Left renal cortex interstitium (tissue), 4 donors: ENCODE measurements at places on chromosomes 6 and 20.

- no peak for DNase-seq
These were observed 182.8 kb downstream of the PTPRK start for GRCh38 chr6:128337619-128338018.

DNA sequence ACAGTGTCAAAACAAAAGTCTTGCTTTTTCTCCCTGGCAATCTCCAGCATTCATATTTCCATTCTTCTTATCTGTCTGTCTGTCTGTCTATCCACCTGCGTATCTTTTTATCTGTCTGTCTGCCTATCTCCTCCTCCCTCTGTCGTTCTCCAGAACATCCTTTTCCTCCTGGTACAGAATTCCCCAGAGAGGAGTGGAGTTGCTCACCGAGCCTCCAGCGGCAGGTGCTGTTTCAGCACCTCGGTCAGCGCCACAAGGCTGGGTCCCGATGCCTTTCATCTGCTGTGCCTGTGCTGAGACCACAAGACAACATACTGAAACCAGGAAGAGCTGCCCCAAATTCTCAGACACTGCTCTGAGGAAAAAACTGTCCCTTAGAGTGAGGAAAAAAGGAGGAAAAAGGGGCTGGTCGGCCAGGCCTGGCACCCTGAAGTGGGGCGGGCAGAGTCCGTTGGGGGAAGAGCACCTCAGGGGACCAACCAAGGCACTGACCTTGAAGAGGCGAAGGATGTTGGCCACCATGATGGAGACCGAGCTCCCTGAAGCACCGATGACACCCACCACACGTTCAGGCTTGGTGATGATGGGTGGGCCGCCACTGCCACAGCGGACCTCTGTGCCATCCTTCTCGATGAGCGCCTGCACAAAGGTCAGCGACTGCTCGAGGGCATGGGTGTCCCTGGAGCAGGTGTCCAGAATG is 13.3 kb downstream of the GRM4 start:
- DNase-seq, result no peak

GRCh38 chr20:2873747-2874041 is 413 bp downstream of the PTPRA start:
- DNase-seq, result no peak

DNA sequence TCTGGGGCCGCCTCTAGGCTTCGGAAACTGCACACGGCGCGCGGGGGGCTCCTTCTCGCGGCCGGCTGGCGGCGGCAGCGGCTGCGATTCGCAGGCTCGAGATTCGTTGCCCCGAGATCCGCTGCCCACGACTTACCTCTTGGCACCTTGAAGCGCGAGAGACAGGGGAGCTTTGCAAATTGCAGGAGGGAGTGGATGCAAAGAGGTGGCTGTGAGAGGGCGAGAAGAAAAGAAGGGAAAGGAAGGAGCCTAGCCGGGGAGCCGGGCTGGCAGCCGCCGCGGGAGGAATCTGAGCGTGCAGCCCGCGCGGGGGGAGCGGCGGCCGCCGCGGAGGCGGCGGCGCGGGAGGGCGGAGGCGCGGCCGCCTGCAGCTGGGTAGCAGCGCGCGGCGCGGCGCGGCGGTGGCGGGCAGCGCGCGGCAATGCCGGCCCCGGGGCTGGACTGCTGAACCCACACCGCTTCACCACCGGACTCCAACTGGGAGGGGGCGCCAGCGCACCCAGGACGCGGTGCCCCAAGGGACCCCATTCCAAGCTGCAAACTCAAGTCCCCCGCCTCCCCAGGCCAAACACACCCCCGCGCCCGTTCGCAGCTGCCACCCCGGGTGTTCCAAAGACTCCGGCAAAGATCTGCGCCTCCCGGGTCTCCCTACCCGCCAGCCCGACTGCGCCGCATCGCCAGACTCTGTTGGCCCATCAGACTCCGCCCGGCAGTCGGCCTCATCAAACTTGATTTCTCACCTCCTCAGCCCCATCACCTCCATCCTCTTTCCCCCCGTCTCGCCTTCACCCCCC is 44.2 kb upstream of the SUPT3H start:
- DNase-seq, result no peak

DNA sequence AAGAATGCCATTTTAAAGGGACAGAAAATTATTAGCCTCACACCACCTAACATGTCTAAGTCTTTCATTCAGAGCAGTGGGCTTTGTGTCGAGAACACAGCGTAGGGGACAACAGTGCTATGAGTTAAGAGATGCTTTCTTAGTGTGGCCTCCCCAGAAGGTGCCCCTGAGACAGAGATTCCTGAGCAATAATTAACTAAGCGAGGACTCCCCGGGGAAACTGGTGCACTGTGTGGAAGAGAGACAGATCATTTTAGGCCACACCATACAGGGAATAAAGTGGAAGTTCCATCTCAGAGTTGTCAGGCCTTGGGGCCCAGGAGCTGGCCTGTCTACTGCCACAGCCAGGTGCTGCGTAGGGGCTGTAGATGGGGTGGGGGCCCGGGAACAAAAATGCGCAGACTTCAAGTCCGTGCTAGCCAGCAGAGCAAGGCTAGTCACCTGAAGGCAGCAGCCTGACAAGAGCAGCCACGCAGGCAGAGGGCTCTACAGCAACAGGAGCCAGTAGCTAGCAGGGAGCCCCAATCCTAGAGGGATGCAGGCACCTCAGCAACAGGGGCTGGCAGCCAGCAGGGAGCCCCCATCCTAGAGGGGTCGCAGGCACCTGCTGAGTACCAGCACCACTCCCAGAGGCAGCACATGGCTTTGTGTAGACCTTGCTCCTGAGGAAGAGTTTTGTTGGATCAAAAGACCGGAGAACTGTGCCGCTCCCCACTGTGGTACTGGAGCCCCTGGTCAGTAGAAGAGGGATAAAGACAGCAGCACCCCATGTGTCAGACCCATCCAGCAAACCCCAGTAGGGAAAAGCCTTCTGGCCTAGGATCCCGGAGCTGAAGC is 63.0 kb upstream of the NXT1 start:
- DNase-seq, result no peak

GRCh38 chr6:85163156-85164080 is 286.5 kb upstream of the NT5E start:
- DNase-seq, result no peak
